Right lobe of liver (tissue), 6 donors: ENCODE measurements at places on chromosomes 4 and X.

DNA sequence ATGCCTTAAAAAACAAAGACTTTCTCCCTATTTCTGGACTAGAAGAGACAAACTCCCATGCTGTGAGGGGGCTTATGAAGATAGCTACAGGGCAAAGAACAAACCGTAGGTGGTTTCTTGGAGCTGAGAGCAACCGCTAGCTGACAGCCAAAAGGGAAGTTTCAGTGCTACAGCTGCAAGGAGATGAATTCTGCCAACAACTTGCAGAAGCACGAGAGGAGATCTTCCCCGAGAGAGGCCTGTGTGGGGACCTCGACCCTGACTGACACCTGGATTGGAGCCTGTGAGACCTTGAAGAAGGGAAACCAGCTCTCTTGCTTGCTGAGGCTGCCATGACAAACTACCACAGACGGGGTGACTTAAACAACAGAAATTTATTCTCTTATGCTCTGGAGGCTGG lies 183.8 kb upstream of the VCX3A start:
- H3K4me1 ChIP-seq = no peaks in the 10 kb centered on the region
- no peaks in the 10 kb centered on the region for H3K27me3 ChIP-seq
- H3K4me3 ChIP-seq = no peak overlapping the region
- DNase-seq = no peak

DNA sequence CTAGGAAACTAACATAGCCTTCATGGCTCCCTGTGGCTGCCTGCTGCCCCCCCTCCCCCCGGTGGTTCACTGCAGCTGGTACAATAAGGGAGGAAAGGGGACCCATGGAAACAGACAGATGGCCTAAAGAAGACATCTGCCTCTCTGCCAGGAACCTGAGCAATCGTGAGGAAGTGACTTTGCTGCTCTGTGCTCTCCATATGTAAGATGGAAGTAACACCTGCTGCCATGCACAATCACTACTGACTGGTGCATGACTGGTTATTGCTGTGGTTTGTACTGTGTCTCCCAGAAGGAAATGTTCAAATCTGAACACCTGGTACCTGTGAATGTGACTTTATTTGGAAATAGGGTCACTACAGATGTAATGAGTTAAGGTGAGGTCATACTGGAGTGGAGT lies 43.6 kb downstream of the CD99L2 start:
- H3K4me3 ChIP-seq = no peak overlapping the region
- DNase-seq = no peak
- H3K27me3 ChIP-seq = no peaks in the 10 kb centered on the region

GRCh38 chr4:74583089-74583700 lies 138.3 kb downstream of the AREG start:
- H3K27me3 ChIP-seq = no peaks in the 10 kb centered on the region
- H3K4me1 ChIP-seq = no peaks in the 10 kb centered on the region
- no peak for DNase-seq
- no peak overlapping the region for H3K4me3 ChIP-seq

DNA sequence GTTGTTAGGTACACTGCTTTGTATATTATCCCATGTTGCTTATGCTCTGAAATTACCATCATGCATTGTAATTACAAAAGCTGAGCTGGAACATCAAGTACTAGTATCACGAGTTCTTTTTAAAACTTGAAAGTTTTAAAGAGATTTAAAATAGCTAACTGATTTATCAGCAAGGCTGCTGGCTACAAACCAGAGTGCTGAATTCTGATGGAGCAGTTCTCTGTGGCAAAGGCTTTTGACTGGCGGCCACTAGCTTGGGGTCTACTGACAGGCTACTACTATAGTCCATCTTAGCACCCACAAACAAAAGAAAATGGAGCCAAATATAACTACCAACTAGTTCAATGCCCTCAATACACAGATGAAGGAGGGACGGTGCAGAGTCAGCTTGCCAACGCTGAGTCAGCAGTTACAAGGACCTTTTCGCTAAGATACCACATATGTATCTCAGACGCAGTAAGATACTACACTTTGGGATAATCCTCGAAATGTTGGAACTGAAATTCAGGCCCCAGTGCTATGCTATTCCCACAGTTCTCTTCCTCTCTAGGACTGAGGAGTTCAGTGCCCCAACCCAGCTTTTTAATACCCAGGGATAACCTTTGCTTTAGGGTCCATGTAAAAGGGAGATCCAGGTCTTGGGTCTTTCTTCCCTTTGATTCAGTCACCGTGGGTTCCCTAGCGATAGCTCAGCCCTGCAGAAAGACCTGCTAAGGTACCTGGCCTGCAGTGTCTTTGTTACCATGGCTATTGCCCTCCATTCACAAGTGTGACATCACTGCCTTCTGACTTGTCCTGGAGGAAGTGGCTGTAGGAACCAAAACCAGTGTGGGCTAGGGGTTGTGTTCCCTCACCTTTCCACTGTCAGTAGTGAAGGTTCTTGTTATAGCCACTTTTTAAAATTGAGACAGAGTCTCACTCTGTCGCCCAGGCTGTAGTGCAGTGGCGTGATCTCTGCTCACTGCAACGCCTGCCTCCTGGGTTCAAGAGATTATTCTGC lies 22.8 kb downstream of the MFAP3L start:
- no peak overlapping the region for H3K27ac ChIP-seq
- no peaks in the 10 kb centered on the region for H3K36me3 ChIP-seq

DNA sequence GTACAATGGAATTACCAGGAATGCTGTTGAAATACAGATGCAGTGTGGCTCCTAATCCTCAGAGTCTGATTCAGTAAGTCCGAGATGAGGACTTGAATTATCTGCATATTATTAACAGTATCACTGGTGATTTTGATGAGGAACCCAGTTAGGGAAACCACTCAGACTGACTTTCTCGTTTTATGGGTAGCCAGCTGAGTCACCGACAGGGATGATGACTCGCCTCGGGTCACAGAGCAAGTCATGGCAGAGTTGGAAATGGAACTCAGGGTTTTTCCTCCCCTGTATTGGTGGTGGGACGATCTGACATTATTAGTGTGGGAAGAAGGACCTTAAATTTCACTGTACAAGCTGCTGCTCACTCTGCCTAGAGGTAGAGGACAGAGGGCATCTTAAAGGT lies 51.3 kb downstream of the RTL9 start:
- H3K36me3 ChIP-seq = no peaks in the 10 kb centered on the region
- no peak overlapping the region for H3K27ac ChIP-seq
- no peaks in the 10 kb centered on the region for H3K4me1 ChIP-seq
- no peak overlapping the region for H3K4me3 ChIP-seq

DNA sequence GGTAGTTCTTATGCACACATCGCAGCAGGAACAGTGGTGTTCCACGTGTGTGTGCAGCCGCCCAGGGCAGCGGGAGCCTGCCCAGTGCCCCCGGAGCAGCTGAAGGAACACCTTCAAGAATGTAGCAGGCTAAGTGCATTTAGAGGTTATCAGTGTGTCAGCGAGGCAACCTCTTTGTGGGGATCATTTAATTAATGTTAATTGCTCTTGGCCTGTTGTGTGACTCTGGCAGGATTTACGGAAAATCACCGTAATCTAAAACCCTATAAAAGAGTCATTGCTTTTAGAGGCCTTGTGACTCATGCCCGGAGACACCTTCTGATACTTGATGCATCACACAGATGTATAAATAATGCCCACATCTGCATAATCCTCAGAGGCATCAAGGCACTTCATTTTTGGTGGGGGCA lies 47.3 kb upstream of the GATB start:
- H3K4me1 ChIP-seq = no peaks in the 10 kb centered on the region
- no peak overlapping the region for H3K4me3 ChIP-seq
- DNase-seq = no peak
- no peaks in the 10 kb centered on the region for H3K27me3 ChIP-seq

DNA sequence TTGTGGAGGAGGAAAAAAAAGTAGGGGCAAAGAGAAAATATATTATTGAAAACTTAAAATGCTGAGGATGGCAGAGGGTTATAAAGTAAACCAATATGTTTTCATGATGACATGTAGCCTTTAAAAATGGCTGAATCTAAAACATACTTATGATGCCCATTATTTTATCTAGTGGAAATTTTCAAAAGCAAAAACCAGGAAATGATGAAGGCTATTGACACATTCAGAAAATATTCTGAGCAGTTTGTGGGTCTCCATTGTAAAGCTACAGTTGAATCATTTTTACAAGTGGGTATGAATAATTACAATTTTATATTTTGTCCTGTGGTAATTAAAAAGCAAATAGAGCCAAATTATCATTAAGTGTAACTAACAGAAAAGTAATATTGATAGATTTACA lies 10.7 kb downstream of the PLS3 start:
- H3K36me3 ChIP-seq = peaks cover 2% of the 10 kb centered on the region
- H3K27ac ChIP-seq = no peak overlapping the region
- H3K4me1 ChIP-seq = no peaks in the 10 kb centered on the region
- no peak overlapping the region for H3K4me3 ChIP-seq
- H3K27me3 ChIP-seq = no peaks in the 10 kb centered on the region
- no peak for DNase-seq
